Adrenal gland (tissue), 19 donors: ENCODE measurements at places on chromosomes 12 and 14. TPM values are rescaled to one million over a fixed set of nuclear protein-coding genes. Genes with fewer than 3 reads are reported as not detected.

The SETD1B gene
- 9.0 TPM for polyA plus RNA-seq

The TTC7B gene
- 13.6 TPM for polyA plus RNA-seq

The CCDC196 gene
- not detected for polyA plus RNA-seq

The CIPC gene
- 3.7 TPM for polyA plus RNA-seq

The PLEKHG7 gene
- not detected for polyA plus RNA-seq

DNA sequence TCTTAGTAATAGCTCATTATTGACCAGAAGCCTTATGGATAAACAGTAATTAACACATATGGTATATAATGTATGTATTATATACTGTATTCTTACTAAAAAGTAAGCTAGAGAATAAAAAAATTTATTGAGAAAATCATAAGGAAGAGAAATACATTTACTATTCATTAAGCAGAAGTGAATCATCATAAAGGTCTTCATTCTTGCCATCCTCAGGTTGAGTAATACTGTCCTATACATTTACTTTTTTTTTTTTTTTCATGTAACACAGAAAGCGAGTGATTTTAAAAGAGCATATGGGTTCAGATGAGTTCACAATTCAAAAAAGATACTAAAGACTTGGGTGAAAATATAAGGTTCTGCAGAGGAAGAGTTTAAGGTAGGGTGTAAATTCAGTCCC, 152.5 kb downstream of the TGFB3 start:
- DNase-seq, result no peak

- DNase-seq, result no peak
These were observed 26.2 kb downstream of the KITLG start for GRCh38 chr12:88553941-88554658.

DNA sequence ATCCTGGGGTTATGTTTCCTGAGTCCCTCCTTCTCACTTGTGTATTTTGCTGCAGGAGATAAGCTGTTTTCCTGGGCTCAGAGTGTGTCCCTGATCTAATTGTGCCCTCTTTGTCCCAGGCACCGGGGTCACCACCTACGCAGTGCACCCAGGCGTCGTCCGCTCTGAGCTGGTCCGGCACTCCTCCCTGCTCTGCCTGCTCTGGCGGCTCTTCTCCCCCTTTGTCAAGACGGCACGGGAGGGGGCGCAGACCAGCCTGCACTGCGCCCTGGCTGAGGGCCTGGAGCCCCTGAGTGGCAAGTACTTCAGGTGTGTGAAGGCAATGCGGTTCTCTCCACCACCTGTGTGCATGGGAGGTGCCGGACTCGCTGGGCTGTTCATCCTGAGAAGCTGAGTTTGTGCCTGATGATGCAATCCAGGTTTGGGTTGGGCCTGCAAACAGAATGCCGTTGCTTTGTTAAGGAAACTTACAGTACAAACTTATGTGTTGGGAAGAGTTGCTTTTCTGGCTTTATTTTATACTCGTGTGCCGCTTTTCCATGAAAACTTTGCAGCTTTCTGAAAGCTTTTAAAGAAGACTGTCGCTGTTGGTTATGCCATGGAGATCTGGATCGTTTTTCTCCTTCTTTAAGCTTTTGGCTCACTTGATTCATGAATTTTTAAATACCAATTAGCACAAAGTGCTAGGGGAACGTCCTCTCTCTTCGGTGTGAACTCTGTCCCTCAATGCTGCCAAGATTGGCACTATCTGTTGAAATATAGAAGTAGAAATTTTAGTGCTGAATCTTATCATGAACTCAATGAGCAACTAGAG, 27.6 kb downstream of the RDH12 start:
- DNase-seq, result no peak

- DNase-seq, result no peak
These were observed 29.6 kb downstream of the CRADD start for GRCh38 chr12:93706824-93707223.

GRCh38 chr14:34628681-34629135, 1.2 kb downstream of the SNX6 start:
- DNase-seq, result no peak

GRCh38 chr12:17661250-17661649, 428.7 kb downstream of the RERGL start:
- DNase-seq, result no peak

DNA sequence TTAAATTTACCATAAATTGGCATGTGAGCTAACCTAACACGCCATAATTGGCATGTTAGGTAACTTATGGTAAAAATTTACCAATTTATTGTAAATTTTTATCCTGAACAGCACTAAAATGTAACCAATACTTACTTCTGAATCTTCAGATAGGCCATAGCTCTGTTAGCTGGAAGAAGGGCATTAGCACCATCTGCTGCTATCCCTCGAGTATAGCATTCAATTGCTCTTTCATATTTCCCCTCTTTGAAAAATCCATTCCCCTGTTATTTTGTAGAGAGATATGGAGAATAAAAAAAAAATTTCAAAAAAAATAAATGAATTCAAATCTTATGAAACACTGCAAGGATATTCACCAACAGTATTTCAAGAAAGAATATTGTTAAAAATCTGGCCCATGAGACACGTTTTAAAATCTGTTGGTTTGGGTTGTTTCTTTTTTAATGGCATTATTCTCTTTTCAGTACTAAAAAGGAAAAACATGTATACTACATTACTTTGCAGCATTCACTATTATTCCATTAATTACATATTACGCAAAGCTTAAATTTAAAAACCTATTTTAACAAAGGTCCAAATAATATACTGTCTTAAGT, 19.1 kb downstream of the RPAP3 start:
- DNase-seq, result no peak

GRCh38 chr12:81800298-81801148, 41.4 kb upstream of the PPFIA2 start:
- no peak for DNase-seq

GRCh38 chr12:50555471-50555885, 50.7 kb downstream of the DIP2B start:
- no peak for DNase-seq

- DNase-seq, result no peak
These were observed 47.7 kb upstream of the PAPLN start for GRCh38 chr14:73189651-73190050.

DNA sequence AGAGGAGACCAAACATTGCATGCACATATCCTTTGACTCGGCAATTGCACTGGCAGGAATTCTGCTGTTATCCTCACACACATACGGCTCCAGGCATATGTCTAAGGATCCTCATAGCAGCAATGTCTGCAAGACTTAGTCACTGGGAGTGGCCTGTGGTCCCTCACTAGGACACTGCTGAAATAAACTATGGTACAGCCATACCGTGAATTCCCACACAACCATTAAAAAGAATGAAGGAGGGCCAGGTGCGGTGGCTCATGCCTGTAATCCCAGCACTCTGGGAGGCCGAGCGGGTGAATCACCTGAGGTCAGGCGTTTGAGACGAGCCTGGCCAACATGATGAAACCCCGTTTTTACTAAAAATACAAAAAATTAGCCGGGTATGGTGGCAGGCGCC, 105.1 kb downstream of the ZFP36L1 start:
- DNase-seq, result no peak

DNA sequence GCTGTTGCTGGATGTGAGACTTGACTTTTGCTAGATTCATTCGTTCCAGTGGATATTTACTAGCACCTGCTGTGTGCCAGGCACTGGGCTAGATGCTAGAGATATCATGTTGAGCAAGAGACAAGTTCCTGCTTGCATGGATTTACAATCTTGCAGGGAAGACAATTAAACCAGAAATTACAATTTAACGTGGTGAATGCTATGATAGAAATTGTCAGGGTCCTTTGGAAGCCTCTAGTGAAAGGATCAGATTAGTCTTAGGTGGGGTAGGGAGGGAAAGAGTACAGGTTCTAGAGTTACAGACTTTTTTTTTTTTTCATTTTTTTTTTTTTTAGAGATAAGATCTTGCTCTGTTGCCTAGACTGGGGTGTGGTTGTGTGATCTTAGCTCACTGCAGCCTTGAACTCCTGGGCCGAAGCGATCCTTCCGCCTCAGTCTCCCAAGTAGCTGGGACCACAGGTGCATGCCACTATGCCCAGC, 36.7 kb downstream of the SPATS2 start:
- DNase-seq, result no peak

DNA sequence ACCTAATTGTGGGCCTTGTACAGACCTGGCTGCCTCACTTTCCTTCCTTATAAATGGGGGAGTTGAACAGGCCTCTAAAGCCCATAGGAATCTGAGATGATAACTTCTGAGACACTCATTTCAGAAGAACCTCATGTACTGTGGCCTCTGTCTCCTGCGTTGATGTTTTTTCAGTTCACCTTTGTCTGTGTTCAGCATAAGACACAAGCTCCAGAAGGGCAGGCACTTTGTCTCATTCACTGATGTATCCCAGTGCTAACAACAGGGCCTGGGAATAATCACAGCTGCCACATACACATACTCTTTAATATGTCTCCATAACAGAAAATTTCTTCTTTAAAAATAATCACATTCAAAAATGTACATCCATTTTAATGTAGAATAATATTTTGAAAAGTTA, 3.3 kb downstream of the FGD6 start:
- DNase-seq, result no peak

- no peak for DNase-seq
These were observed 97.0 kb upstream of the GRIP1 start for GRCh38 chr12:66775871-66776270.

GRCh38 chr12:131621701-131622421, 89.0 kb upstream of the SFSWAP start:
- no peak for DNase-seq

DNA sequence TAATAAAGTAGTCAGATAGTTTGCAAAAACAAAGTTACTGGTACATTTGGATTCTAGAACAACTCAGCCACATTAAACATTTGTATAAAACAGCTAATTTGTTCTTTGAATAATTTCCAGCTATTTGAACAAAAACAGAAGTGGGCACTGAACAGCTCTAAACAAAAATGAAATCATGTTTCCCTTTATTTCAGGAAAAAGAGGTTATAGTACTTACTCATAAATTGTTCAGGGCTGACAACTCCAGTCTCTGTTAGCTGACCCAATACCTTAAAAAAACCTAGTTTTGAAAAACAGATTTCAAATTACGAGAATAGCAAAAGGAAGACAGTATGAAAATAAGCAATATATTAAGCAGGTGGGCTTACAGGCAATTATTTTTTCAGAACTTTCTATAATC, 8.2 kb downstream of the GNPNAT1 start:
- DNase-seq, result no peak

GRCh38 chr12:100229036-100229635, 28.5 kb downstream of the ACTR6 start:
- DNase-seq, result no peak

GRCh38 chr14:75299059-75299458, 20.4 kb downstream of the FOS start:
- peak; percentile 63 for DNase-seq

- DNase-seq, result no peak
These were observed 44.8 kb upstream of the CRADD start for GRCh38 chr12:93632383-93632782.

- DNase-seq, result no peak
These were observed 393.8 kb downstream of the LRFN5 start for GRCh38 chr14:42000450-42000849.

DNA sequence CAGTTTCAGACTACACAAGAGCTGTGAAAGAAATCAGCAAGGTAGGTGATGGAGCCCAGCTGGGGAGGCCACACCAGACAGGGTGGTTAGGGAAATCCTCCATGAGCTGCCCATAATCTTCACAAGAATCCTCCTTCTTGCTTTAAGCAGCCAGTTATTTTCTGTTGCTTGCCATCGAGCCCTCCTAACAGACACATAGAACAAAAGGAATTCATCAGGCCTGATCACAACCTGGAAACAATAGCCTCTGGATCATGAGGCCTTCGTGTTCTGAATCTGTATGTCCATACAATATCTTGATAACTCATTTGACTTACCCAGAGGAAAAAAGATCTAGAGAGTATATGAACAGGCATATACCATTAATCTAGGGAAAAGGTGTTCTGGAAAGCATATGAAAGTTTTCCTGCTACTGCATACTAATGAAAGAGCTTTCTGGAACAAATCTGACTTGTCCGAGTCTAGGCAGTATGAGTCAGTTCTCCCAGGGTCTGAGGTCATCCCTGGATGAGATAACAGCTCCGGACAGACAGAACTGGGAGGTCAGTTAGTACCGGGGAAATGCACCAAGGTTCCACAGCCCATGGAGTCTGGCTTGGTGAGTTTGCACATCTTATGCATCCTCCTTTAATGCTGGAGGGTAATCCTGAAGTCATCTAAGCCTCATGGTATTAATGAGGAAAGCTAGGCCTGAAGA, 52.8 kb upstream of the ELK3 start:
- peak; percentile 54 for DNase-seq

DNA sequence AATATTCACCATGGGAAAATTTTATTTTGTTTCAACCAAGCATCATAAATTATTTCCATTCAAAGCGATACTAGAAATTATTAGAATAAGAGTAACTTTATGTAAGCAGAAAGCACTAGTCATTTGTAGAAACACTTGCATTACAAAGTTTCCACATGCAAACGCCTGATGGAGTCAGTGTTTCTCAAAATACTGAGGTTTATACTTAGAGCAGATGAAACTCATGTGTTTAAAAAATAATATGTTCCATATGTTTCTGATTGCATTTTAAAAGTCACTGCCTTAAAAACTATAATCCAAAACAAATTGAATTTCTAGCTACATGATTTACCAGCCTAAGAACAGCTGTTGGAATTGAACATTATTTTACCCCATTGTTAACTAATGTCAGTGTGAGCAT, 1246.4 kb downstream of the SLC16A7 start:
- no peak for DNase-seq

DNA sequence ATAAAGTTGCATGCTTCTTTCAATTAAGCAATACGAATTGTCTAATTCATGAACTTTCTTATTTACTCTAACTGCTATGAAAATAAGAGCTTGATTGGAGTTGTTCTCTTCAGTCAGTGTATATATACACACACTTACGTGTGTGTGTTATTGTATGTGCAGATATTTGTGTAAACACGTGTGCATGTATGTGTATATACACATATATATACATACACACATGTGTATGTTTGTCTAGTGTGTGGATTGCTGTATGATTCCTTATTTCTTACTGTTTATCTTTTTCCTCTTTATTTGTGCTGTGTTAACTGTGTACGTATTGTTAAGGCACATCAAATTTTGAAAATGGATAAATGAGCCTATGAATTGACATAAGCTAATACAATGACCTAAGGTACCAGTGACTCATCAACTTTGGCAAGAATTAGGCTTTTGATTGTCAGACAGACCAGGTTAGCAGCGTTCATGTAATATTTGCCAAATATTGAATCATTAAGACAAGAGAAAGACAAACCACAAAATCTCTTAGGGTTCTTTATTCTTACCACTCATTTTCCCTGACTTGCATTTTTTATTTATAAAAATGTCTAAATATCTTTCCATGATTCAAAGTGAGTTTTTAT, 423.9 kb downstream of the SOX5 start:
- no peak for DNase-seq

GRCh38 chr14:70663707-70664179, 22.0 kb downstream of the TTC9 start:
- peak; percentile 57 for DNase-seq

- DNase-seq, result no peak
These were observed 234.0 kb upstream of the CAND1 start for GRCh38 chr12:67035121-67035520.
